ENCODE measurements at places on chromosomes 11 and 22.

DNA sequence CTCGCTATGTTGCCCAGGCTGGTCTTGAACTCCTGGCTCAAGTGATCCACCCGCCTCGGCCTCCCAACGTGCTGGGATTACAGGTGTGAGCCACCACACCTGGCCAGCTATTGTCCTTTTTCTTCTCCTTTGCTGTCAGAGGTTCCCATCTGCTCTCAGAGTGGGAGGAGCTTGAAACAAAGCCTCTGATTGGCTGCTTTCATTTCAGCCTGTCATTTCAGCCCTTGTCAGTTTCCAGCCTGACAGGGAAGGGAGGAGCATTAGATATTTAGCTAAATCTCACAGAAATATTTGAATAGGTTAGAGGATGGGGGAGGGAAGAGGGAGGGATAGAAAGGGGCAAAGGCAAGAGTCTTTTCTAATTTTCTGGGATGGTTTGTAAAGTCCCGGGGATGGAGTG is 8.7 kb downstream of the SLC22A6 start:
- no peak for DNase-seq

DNA sequence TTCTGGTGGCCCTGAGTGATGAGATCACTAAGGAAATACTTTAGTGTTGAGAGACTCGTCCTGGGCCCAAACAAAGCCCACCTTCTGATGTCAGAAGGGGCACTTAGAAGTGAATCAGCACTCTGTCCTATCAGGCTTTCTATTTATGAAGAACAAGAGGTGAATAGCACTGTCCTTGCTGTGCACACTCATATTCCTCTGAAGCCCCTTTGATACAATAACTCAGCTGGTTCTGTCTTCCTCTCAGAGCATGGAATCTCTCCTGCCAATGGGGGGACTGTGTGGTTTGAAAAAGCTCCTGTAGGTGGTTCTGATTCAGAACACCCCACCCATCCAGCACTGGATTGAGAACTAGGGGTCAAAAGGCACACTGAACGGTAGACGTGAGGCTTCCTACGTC is 348.1 kb downstream of the ETS1 start:
- DNase-seq, result no peak

- no peak for DNase-seq
These were observed 1057.2 kb downstream of the NTM start for GRCh38 chr11:132427611-132428010.

GRCh38 chr22:40218723-40219294 is 41.1 kb downstream of the TNRC6B start:
- DNase-seq, result no peak

GRCh38 chr11:129905402-129905801 is 10.0 kb upstream of the NFRKB start:
- DNase-seq, result no peak

DNA sequence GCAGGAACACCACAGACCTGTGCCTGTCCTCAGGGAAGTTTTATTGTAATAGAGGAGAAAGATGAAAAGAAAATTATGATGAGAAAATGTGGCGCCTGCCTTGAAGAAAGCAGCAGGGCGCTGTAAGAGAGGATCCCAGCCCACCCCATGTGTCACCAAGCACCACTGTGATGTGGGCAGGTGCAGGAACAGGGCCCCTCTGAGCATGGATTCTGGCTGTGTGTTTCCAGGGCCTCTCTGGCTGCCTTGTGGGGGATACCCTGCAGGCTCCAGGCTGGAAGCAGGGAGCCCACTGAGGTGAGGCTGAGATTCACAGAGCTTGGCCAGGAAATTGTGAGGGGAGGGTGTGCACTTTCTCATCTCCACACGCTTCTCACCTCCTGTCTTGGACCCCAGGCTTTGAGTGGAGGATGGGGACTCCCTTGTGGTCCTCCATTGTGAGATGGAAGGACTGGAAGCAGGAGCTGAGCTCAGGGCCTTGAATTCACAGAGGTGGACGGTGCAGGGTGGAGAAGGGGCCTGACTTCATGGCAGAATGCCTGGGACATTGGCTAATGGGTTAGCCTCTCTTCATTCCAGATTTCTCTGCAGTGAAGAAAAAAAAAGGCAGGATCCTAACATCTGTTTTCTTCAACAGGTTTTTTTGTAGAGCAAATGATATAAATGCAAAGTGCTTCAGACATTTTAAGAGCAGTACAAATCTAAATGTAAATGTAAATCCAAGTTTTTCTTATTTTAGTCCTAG is 246.6 kb upstream of the B3GAT1 start:
- DNase-seq, result no peak

- DNase-seq, result no peak
These were observed 204.5 kb downstream of the GUCY1A2 start for GRCh38 chr11:106813806-106814205.

DNA sequence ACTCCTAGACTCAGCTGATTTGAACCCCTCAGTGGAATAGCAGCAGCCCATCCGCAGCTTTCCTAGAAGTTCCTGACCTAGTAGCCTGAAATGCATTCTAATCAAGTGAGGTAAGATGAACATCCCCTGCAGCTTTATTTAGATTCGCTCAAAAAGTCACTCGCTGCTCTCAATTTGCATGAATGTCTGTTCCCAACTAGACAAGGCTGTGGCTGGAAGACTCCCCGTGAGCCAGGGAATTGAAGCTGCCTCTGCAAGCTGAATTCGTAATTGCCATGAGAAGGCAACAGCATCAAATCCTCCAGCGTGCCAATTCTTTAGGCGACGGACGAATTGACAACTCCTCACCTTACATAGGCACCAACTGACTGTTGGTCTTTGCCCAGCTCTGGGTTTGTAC is 17.1 kb upstream of the SCN3B start:
- DNase-seq, result no peak

- DNase-seq, result no peak
These were observed 5.0 kb downstream of the HSPA8 start for GRCh38 chr11:123056835-123057491.

DNA sequence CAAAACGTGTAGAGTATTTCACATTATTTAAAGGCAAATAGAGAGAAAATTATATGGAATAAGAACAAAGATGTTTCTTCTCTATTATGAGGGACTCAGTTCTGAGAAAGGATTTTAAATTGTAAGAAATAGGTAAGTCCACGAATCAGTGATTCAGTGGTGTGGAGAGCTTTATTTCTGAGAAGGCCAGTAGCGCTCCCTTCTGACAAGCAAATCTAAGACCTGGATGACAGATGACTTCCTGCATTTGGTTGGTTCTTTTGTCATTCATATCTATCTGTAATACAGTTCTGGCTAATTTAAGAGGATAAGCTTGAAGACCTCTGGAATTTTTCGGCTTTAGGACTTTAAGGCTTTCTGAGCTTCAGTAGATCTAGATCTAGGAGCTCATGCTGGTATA is 7.0 kb downstream of the CD3E start:
- DNase-seq, result no peak

DNA sequence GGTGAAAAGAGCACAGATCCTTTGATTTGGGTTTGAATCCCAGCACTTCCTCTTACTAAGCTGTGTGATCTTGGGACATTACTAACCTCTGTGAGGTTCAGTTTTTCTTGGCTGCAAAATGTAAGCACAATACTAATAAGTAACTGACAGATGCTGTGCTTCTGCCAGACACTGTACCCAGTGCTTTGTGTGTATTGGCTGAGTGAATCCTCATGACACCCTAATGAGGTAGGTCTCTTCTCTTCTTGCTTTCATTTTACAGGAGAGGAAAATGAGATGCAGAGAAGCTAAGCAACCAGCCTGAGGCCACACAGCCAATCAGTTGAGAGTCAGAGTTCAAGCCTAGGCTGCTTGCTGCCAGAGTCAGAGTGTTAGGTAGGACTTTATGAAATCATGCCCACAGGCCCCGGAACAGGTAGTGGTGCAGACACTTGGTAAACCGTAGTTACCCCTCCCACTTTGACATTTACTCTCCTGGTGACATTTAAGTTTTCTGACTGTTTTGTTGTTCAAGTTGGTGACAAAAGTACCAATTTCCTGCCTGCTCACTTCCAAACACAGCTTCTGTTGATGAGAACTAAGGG is 21.2 kb downstream of the PTPRJ start:
- DNase-seq, result no peak

- no peak for DNase-seq
These were observed 65.4 kb downstream of the ZC3H12C start for GRCh38 chr11:110158317-110159200.

GRCh38 chr11:84173078-84173477 is 886.9 kb upstream of the CCDC90B start:
- DNase-seq, result no peak

DNA sequence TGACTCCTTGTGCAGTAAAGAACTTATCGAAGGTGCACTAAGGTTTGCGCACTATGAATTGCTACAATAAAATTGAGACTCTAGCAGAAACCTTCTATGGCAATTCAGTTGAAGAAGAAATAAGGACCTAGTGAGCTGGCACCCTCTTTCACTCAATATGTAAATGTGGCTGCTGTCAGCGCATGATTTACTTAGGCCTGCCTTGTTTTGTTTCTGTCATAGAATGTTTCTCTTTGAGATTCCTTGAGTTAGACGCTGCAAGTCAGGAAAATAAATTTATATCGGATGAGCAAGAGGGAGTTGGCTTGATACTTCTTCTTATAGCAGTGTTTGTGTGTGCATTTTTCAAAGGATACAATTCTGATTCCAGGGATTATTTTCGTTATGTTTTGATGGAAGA is 322.1 kb downstream of the BLID start:
- no peak for DNase-seq

GRCh38 chr11:114610984-114611944 is 15.7 kb upstream of the NXPE4 start:
- no peak for DNase-seq
